Right cardiac atrium (tissue), 5 donors: ENCODE measurements at places on chromosomes 13 and 19. TPM values are rescaled to one million over a fixed set of nuclear protein-coding genes. Genes with fewer than 3 reads are reported as not detected.

ZNF71 gene
- 5.7 TPM for total RNA-seq

APOC4 gene
- not detected for total RNA-seq

HSH2D gene
- not detected for total RNA-seq

ZNF573 gene
- 14.3 TPM for total RNA-seq

BCAM gene
- 70.2 TPM for total RNA-seq

ATP4B gene
- total RNA-seq, result not detected

FFAR3 gene
- total RNA-seq, result not detected

HSPB6 gene
- total RNA-seq, result 107 TPM

LACC1 gene
- 6.6 TPM for total RNA-seq

PPP1R13L gene
- 161 TPM for total RNA-seq

NANOS3 gene
- 1.4 TPM for total RNA-seq

TEX29 gene
- 0.48 TPM for total RNA-seq

SULT2B1 gene
- not detected for total RNA-seq

CHAF1A gene
- 7.7 TPM for total RNA-seq

MBD3L3 gene
- total RNA-seq, result not detected

HSD17B14 gene
- 6.1 TPM for total RNA-seq

SHD gene
- total RNA-seq, result 41.3 TPM

SHISA2 gene
- not detected for total RNA-seq

NLRP9 gene
- total RNA-seq, result not detected

PRTN3 gene
- not detected for total RNA-seq

ZNF99 gene
- 0.11 TPM for total RNA-seq

MTUS2 gene
- total RNA-seq, result 94.2 TPM

EFNB2 gene
- total RNA-seq, result 13.6 TPM

ELSPBP1 gene
- total RNA-seq, result not detected

KLK4 gene
- not detected for total RNA-seq

PDX1 gene
- not detected for total RNA-seq

MYO1F gene
- total RNA-seq, result 11.3 TPM

PGLYRP1 gene
- not detected for total RNA-seq

DCT gene
- 0.46 TPM for total RNA-seq

ZSCAN4 gene
- total RNA-seq, result 0.23 TPM

FCGBP gene
- 112 TPM for total RNA-seq

TMEM150B gene
- 2.0 TPM for total RNA-seq

TNFRSF19 gene
- total RNA-seq, result 26.2 TPM

DHDH gene
- not detected for total RNA-seq

KLK3 gene
- not detected for total RNA-seq
